A172 (cell line): ENCODE measurements at places on chromosomes 1 and 21.

DNA sequence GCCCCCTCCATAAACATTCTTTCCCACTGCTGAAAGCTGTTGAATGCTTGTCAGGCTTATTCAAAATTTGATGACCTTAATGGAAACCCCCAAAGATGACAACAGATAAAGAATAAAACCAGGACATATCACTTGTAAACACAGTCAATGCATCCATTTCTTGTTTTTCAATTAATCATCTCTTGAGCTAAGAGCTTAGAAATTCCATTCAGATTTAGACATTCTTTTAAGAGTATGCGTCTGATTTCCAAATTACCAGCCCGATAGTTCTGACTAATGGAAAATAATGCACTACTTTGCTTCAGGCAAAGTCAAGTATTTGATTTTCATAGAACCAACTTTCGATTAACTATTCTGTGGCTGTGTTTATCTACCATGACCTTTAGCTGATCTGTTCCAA, 100.6 kb upstream of the RUNX1 start:
- peak; percentile 54 for DNase-seq

GRCh38 chr1:27521336-27521831, 31.4 kb upstream of the WASF2 start:
- no peak for DNase-seq

DNA sequence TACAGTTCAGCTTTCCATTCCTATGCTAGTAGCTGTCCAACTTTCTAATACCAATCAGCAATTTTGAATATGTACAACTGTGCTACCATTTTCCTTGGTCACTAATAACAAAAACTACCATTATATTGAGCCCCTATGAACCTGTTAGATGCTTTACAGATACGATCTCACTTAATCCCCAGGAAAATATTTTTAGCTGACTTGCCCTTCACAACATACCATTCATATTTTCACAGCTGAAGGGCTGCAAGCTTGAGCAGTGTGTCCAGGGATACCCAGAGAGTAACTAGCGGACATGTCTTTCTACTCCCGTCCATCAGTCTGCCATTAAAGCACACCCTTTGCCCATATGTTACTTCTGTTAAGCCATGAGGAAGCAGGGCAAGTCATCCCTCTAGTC, 140.5 kb downstream of the SPATA46 start:
- no peak for DNase-seq

DNA sequence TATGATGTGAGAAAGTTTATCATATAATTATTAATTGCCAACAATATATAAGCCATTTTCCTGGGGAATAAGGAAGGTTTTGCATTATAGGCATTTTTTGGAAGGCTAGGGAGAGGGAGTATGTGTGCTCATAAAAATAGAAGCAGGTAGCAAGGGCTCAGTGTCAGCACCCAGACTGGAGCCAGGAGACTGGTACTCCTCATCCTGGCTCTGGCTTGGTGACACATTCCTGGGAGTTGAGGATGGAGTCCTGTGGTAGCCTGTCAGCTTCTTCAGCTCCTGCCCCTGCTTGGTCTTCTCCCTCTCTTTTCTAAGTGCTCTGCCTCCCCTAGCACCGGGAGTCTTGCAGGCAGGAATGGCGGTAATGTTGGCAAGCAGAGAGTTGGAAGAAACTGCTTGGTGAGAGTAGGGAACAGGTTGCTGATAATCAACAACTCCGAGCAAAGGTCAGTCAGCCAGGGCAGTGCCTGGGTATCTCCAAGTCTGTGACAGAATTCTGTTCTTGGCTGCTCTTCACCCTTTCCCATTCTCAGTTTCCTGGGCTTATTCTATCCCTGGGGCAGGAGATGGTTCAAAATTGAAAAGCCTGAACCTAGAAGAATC, 23.0 kb downstream of the GIPC2 start:
- DNase-seq: no peak

DNA sequence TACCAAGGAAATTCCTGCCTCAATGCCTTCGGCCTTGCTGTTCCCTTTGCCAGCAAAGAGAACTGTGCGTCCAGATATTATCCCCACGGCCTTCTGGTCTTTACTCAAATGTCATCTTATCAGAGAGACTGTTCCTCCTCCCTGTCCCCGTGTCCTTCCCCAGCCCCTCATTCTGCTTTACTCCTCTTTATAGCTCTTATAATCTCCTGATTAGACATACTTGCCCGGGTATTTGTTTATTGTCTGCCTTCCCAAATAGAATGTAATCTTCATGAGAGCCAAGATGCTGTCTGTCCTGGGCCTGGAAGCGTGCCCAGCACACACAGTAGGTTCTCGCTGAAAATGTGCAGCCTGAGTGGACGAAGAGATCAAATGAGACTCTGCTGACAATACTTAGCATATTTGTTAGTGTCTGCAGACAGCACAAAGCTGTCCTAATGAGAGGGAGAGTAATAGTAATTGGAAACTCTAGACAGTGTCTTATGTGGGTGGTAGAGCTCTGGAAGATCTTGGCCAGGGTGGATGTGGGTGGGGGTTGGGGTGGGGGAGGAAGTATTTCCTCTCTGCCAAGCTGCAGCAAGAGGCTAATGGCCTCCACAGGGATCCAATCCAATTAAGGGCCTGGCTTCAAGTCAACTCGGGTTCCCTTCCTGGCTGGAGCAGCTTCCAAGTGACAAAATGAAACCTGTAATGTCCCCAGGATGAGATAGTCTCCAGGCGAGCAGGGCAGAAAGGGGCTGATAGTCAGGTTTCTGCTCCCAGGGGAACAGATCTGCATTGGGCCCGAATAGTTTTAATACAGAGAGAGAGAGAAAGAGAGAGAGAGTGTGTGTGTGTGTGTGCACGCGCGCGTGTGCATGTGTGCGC, 9.5 kb upstream of the CLIC4 start:
- no peak for DNase-seq

DNA sequence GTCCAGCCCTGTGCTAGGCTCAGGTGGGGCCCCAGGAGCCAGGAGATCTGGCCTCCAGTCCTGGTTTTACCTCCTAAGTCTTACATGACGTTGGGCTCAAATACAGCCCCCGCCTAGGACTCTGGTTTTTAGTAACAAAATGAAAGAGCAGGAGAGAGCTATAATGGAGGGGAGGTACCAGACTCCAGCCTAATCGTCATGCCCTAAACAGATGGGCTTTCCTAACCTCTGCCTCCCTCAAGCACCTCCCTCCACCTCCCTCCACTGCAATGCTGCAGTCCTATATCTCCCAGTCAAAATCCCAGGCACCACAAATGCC, 28.6 kb downstream of the TTC39A start:
- no peak for DNase-seq

DNA sequence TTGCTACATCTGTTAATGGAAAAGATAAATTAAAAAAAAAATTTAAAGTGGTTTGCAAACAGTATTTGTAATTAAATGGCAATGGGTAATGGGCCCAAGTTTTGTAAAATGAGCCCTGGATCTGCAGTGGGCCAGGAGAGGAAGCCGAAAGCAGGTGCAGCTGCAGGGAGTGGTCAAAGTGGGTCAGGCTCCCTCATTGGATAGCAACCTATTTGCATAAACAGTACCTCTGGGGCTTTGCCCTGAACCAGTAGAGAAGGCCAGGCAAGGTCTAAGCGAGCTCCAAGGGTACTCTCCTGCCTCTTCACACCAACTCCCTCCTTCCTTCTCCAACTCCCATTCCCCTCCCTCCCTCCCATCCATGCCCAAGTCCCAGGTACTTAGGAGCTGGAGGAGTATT, 138.9 kb downstream of the HMGB4 start:
- DNase-seq: no peak

DNA sequence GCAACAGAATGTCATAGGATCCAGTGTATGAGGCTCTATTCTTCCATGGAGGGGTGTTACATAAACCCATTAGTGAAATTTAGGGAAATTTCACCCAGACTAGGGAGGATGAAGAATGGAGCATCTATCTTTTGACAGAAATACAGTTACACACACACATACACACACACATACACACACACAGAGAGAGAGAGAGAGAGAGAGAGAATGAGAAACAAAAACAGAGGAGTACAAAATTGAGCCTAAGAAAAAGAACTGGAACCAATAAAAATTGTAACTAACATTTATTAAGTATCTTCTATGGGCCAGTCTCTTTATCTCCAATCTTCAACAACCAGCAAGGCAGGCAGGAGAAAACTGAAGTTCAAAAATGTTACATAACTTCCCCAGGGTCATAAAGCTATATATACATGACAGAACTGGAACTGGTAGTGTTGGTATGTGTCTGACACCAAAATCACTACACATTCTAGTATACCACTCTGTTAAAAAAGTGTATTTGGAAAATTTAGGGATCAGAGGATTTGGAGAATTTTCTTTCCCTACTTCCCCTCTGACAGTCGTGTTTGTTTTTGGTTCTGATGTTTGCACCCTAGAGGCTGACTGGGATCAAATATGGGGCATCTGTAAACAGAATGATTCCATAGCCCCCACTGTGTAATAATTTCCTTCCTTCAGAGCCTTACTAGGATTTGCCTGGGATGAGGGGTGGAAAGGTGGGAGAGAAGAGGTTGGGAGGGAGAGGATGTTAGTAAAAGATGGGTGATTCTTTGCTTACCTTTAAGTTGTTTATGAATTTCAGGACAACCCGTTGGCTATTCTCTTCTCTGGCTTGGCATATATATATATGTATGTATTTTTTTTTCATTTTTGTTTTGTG, 1.0 kb upstream of the ZFYVE9 start:
- DNase-seq: no peak

- peak; percentile 7 for DNase-seq
Observed at GRCh38 chr1:186617926-186618325, 62.3 kb downstream of the PTGS2 start.

DNA sequence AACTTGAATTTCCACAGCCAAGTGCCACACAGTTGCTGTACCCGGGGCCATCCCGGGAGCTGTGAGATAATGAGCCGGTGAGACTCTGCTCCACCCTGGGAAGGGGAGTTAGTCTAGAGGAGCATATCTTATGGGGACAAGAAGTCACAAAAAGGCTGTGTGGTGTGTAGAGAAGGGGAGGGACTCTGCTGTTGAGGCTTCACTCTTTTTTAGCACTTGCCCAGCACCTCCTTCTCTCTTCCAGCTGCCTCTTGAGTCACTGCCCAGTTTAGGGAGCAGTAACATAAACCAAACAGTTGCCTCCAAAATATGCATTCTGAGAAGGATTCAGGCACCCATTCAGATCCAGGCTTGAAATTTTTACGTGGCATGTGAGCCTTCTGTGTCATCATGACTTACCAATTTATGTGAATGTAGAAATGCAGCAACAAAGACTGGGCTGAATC, 744 bp upstream of the WDR26 start:
- DNase-seq: peak; percentile 41

GRCh38 chr1:29332204-29332603, 95.9 kb downstream of the PTPRU start:
- DNase-seq: peak; percentile 3

- no peak for DNase-seq
Observed at GRCh38 chr1:64203420-64203819, at the start of gene UBE2U. Gene UBE2U, plus strand, starts transcription at chr1:64203623. Its CDS starts 428 bp downstream, at chr1:64204051.

GRCh38 chr1:109201123-109201703, 12.5 kb upstream of the SARS1 start:
- peak; percentile 71 for DNase-seq

DNA sequence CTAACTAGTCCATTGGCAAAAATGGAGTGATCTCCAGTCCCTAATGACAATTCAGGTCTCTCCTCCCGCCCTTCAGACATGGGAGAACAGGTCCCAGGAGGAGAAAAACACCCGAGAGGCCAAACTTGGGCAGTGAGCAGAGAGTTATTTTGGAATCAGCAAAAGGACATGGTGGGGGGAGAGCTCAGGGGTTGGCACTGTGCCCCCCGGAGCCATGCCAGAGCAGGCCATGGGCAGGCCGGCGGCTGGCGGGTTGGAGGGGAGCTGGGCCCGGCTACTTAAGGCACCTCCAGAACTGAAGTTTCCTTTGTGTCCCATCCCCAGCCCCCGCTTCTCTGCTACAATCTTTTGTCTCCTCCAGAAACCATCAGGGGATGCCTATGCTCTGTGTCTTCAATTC, 7.1 kb downstream of the LGR6 start:
- DNase-seq: no peak

DNA sequence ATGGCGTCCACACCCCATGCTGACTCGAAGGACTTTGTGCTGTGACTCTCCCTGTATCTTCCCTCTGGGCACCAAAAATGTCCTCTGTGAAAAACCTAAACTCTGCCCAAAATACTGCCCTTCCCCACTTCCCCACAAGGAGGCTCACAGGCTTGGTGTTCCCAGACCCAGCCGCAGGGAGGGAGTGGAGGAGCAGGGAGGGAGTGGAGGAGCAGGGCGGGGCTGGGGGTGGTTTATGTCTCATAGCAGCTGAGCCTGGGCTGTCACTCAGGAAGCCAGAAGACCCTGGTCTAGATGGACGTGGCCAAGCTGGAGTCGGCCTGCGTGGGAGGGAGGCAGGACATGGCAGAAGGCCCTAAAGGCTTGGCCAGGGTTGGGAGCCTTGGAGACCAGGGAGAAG, 461.7 kb downstream of the PTPRU start:
- peak; percentile 48 for DNase-seq

GRCh38 chr1:181849071-181849470, 212.4 kb downstream of the ZNF648 start:
- no peak for DNase-seq

DNA sequence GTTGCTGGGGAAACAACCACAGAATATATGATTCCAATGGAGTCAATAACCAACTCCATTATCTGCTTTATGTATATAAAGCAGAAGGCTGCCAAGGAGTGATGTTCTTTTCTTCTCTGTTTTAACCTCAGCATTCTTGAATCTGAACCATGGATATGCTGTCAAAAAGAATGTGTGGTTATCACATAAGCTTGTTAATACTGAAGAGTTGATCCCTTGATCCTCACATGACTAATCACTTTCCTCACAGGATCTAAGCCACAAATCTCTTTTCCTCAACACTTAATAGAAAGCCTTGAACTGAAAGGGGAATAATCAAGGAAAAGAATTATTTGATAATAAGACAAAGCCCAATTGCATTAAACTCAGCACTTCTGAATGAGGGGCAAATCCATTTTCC, 271.3 kb upstream of the KIAA0040 start:
- no peak for DNase-seq

DNA sequence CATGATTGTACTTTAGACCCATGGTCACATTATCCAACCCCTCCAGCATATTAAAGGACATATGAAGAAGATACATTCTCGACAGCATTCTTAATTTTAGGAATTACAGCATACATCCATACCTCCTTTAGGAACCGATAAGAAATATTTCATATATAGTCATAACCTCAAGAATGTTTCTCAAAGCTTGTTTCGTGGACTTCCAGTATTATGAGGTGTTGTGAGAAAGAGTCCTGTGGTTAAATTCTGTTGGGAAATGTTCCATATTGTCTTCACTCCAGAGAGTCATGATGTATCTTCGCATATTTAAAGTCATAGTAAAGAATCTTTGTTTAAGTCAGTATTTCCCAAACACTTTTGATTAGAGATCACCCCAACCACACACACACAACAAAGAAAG, 321.0 kb upstream of the SNX7 start:
- DNase-seq: no peak

- DNase-seq: no peak
Observed at GRCh38 chr1:152451254-152451653, 37.2 kb upstream of the CRNN start.
